ENCODE measurements at places on chromosomes 12 and 14.
A peak's percentile ranks its signal among the peaks of the same experiment; 100 is the strongest.

DNA sequence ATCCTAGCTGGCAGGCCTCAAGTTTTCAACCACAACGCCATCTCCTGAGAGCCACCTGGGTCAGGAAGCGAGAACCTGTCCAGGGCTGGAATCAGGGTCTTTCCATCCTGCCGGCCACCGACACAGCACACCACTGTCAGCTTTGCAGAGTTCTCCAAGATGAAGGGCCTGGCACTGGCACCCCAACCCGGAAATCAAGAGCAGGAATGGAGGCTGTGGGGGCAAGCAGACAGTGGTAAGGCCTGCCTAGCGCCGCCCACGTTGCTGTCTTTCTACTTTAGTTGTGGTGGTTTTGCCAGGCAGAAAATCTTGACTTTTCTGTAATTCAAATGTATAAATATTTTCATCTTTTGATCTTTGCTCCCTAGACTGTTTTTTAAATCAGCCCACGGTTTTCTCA, 90.7 kb downstream of the ITPK1 start:
- no peak overlapping the region for H3K4me3 ChIP-seq
- peaks cover 4% of the 10 kb centered on the region for H3K36me3 ChIP-seq
- no peak for DNase-seq
- peaks cover 8% of the 10 kb centered on the region for H3K4me1 ChIP-seq
- no peaks in the 10 kb centered on the region for H3K27me3 ChIP-seq

DNA sequence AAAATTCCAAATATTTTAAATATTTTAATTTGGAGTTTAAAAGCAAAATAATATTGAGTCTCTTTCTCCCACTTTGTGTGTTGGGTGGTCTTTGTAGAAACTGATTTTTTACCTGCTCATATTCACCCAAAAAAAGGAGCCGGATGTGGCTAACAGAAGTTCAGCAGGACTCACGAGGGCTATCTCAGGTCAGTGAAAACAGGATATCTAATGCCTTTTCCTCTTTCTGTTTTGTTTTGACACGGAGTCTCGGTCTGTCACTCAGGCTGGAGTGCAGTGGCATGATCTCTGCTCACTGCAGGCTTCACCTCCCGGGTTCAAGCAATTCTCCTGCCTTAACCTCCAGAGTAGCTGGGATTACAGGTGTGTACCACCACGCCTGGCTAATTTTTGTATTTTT, 30.8 kb downstream of the COA8 start:
- H3K4me3 ChIP-seq = no peak overlapping the region
- peaks cover 8% of the 10 kb centered on the region for H3K36me3 ChIP-seq
- peak overlapping the region; percentile 77 for H3K27ac ChIP-seq
- H3K27me3 ChIP-seq = no peaks in the 10 kb centered on the region
- H3K4me1 ChIP-seq = peaks cover 9% of the 10 kb centered on the region
- DNase-seq = peak; percentile 10

DNA sequence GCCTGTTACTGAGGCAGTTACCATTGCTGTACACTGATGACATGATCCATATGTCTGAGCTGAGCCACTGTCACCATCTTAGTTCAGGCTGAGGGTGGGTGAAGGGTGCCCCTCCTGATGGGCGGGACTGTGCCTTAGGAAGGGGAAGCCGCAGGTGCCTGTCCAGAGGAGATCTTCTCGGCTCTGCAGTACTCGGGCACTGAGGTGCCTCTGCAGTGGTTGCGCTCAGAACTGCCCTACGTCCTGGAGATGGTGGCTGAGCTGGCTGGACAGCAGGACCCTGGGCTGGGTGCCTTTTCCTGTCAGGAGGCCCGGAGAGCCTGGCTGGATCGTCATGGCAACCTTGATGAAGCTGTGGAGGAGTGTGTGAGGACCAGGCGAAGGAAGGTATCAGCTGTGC, 3.7 kb downstream of the RNF31 start:
- no peak for DNase-seq
- H3K4me1 ChIP-seq = peaks cover 43% of the 10 kb centered on the region
- H3K27me3 ChIP-seq = no peaks in the 10 kb centered on the region
- no peak overlapping the region for H3K4me3 ChIP-seq
- H3K27ac ChIP-seq = peak overlapping the region; percentile 66
- H3K36me3 ChIP-seq = peaks cover 67% of the 10 kb centered on the region

GRCh38 chr14:53368711-53369201, 215.6 kb upstream of the DDHD1 start:
- H3K27me3 ChIP-seq = no peaks in the 10 kb centered on the region
- H3K27ac ChIP-seq = no peak overlapping the region
- H3K4me3 ChIP-seq = no peak overlapping the region
- no peaks in the 10 kb centered on the region for H3K4me1 ChIP-seq

GRCh38 chr12:89334548-89335169, 17.6 kb downstream of the DUSP6 start:
- DNase-seq = no peak
- H3K4me3 ChIP-seq = no peak overlapping the region
- H3K27me3 ChIP-seq = no peaks in the 10 kb centered on the region
- H3K36me3 ChIP-seq = peaks cover 11% of the 10 kb centered on the region
- H3K4me1 ChIP-seq = peaks cover 33% of the 10 kb centered on the region

- H3K4me3 ChIP-seq = no peak overlapping the region
- H3K27ac ChIP-seq = no peak overlapping the region
- peaks cover 6% of the 10 kb centered on the region for H3K36me3 ChIP-seq
- peaks cover 5% of the 10 kb centered on the region for H3K27me3 ChIP-seq
These were observed 11.6 kb upstream of the GXYLT1 start for GRCh38 chr12:42156232-42156631.

DNA sequence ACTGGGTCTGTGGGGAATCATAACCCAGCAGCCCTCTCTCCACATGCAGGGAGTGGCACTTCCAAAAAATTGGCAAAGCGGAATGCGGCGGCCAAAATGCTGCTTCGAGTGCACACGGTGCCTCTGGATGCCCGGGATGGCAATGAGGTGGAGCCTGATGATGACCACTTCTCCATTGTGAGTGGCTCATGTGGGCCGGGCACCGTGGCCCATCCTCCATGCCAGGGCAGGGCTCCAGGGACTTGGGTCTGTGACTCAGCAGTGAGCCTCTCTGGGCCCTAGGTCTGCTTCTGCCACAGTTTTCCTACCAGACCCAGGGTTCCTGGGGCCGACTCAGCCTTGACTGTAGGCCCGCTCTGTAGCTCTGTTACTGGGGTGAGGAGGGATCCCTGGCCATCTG, 2.2 kb downstream of the NPFF start:
- H3K27me3 ChIP-seq = no peaks in the 10 kb centered on the region
- no peak for DNase-seq
- peak overlapping the region; percentile 55 for H3K27ac ChIP-seq
- no peaks in the 10 kb centered on the region for H3K36me3 ChIP-seq

DNA sequence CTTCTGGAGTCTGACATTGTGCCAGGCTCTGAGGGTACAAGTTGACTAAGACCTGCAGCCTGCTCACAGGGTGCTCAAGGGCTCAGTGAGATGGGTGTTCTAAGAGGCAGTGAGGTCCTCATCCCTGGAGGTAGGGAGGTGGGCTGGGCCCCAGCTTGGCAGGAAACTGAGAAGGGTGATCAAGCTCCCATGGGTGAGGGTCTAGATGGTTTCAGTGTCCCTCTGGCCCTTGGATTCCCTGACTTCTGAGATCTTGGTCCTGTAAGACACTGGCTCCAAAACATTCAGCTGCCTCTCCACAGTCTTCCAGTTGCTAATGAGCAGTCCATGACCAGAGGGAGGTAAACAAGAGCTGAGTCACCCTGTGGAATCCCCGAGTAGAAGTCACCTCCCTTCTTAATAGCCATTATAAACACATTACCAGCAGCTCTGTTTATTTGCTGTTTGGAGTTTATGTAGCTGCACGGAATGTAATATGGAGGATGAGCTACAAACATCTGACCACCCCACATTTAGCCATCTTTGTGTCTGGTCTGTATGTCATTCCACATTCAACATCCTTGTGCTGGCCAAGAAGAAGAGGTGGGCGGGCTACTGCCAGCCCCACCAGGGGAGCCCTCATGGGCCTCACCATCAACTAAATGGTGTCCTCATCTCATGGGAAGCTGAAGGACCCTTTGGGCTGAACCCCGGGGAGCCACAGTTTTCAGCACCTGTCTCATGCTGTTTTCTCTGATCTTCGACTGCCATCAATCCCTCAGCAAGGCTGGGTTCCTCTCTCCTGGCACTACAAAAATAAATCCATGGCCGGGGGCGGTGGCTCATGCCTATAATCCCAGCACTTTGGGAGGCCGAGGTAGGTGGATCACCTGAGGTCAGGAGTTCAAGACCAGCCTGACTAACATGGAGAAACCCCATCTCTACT, 37.2 kb upstream of the BDKRB2 start:
- no peaks in the 10 kb centered on the region for H3K4me1 ChIP-seq
- no peaks in the 10 kb centered on the region for H3K36me3 ChIP-seq
- DNase-seq = no peak
- H3K4me3 ChIP-seq = no peak overlapping the region
- H3K27me3 ChIP-seq = no peaks in the 10 kb centered on the region

DNA sequence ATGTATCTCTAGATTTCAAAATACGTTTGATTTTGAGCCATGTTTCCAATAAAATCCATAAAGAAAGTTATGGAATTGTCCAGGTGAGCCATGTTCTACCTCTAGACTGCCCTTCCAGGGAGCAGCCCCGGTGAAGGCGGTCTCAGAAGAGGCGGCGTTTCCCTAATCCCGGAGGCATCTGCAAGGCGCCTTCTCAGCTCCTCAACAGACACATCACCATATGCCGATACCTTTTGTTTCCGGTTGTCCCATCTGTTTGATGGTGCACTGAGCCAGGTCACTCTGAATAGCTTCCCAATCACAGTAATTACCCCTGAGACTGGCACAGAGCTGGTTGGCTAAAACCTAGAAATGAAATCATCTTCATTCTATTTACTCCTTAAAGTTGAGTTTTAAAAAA, 305.5 kb upstream of the FKBP4 start:
- no peak for DNase-seq
- no peaks in the 10 kb centered on the region for H3K4me1 ChIP-seq
- no peak overlapping the region for H3K4me3 ChIP-seq
- H3K27ac ChIP-seq = no peak overlapping the region

- no peak overlapping the region for H3K27ac ChIP-seq
- no peaks in the 10 kb centered on the region for H3K27me3 ChIP-seq
- H3K36me3 ChIP-seq = no peaks in the 10 kb centered on the region
These were observed 841.9 kb downstream of the TMTC2 start for GRCh38 chr12:83528571-83528970.

DNA sequence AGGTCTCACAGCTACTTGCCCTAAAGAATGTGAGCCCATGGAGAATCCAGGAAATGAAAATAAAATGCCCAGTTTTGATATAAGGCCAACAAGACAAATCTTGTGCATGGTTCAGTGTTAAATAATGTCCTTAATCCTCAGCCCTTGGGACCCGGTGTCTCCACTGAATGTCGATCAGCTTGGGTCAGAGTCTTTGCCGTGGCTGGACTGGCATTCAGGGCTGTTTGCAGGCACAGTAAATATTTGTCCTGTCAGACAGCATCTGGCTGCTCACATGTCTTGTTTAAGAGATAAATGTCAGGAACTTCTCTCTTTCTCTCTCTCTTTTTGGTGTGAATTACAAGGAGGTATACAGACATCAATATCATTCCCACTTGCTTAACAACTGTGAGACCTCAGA, 452.5 kb downstream of the FUT8 start:
- no peak overlapping the region for H3K4me3 ChIP-seq
- no peaks in the 10 kb centered on the region for H3K27me3 ChIP-seq
- H3K4me1 ChIP-seq = peaks cover 62% of the 10 kb centered on the region
- DNase-seq = no peak
- H3K27ac ChIP-seq = peak overlapping the region; percentile 78
- peaks cover 35% of the 10 kb centered on the region for H3K36me3 ChIP-seq

DNA sequence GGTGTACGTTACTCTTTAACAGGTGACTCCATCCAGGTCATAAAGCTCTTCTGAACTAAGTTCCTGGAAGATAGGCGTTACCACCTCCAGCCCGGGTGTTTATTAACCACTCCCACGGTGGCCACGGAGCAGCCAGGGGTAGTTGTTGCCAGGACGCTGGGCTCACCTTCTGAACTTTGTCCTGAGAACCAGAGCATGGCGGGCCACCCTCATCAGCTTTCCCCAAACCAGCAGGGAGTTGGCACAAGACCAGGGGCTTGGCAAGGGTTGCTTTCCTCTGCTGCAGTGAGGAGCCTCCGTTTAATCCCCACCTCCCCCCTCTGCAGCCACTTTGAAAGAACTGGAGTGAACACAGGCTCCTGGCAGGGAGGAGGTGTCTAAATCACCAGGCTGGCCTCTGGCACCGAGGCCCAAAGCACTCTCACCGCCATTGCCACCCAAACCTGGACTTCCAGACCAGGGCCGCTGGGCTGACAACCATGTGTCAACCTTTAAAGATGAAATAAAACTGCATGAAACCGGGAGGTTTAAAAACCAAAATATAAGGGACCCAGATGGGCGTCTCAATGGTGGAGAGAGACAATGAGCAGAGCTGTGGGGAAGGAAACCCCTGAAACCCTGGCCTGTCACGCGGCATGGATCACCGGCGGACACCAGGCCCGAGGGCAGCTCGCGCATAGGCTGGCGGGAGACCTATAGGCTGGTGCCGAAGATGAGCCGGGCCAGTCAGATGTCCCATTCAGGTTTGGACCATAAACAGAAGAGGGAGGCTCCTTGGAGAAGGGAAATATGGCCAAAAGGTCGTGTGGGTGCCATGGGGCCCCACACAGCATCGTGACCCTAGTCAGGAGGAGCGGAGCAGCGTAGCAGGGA, 30.9 kb upstream of the TDRD9 start:
- no peak overlapping the region for H3K27ac ChIP-seq
- DNase-seq = no peak
- H3K4me3 ChIP-seq = no peak overlapping the region
- peaks cover 3% of the 10 kb centered on the region for H3K4me1 ChIP-seq

DNA sequence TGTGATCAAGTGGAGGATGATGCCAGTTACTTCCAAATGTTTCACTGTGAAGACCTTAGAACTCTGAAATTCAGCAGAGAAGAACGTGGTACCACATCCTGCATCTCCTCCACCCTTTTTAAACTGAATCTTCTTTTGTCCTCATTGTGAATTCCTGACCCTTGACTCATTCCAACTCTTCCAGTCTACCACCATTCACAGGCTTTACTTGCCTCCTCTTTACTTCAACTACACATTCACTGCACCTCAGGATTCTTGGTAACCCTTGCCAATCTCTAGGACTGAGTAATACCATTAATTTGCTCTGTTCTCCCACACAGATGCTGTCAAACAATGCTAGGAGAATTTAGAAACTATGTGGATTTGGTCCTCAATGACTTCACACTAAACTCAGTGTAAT, 37.3 kb downstream of the PPP1R12A start:
- H3K27me3 ChIP-seq = no peaks in the 10 kb centered on the region
- DNase-seq = no peak
- H3K27ac ChIP-seq = no peak overlapping the region

DNA sequence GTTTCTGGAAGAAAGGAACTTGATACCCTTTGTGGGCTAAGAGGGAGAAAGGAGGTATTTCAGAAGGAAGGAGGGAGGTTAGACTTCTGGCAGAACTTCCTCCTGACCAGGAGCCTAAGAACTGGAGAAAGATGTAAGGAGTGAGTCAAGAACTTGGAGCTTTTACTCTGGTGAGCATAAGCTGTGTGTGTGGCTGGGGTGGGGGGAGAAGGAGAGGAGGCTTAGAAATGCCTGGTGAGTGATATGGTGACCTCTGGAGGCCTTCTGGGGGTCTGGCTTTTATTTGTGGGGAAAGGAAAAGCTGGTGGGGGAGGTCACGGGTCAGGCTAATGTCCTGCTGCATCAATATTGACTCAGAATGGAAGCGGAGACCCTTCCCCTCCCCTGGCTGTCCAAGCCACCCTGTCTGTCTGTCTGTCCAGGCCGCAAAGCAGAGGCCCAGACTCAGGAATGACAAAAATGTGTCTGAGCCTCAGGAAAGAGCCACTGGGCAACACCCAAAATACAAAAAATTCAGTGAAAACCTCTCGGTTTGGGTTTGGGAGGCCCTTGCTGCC, 4.8 kb downstream of the LRP1 start:
- no peak overlapping the region for H3K4me3 ChIP-seq
- H3K36me3 ChIP-seq = no peaks in the 10 kb centered on the region
- peaks cover 4% of the 10 kb centered on the region for H3K4me1 ChIP-seq
- peaks cover 25% of the 10 kb centered on the region for H3K27me3 ChIP-seq

Data from activated CD4-positive, alpha-beta T cell treated with anti-CD3 and anti-CD28 coated beads, Interleukin-2, amount 10 ng/mL, durations not matched to agents 7 days and 5 days (primary cell).